CD4-positive, alpha-beta T cell treated with Interleukin-1 beta for 1 hour (primary cell): ENCODE measurements at places on chromosomes 13 and 19.

DNA sequence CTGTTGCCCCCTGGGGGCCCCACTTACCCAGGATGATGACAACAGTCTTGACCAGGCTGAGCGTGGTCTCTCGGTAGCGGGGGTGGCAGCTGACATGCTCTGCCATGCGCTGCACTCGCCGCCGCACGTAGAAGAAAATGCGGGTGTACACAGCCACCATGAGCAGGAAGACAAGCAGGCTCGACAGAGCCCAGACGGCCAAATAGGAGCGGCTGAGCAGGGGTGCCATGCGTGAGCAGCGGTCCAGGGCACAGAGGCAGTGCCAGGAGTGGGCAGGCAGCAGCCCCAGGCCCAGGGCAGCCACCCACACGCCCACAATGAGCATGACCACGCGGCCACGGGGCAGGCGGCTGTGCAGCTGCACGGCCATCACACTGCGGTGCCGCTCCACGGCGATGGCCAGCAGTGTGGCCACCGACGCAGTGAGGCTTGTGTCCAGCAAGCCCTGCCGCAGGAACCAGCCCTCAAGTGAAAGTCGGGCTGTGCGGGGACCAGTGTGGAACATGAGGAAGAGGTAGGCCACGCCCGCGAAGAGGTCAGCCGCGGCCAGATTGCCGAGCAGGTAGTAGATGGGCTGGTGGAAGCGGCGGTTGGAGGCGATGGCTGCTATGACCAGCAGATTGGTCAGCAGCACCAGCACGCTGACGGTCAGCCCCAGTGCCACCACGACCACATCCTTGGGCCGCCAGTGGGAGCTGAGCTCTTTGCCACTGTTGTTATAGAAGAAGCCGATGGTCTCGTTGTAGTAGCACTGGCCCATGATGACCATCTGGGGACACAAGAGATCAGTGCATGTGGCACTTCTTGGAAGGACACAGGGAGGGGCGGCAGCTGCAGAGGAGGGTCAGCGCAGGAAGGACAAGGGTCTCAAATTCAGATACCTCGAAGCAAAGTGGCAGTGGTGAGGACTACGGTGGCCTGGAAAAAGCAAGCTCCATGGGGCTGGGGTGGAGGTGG lies 1.2 kb downstream of the LPAR2 start:
- no peak for DNase-seq

- no peak for DNase-seq
These were observed 23.0 kb upstream of the PSG2 start for GRCh38 chr19:43105496-43105895.

GRCh38 chr13:79386125-79386826 lies 19.8 kb downstream of the RBM26 start:
- peak; percentile 34 for DNase-seq

DNA sequence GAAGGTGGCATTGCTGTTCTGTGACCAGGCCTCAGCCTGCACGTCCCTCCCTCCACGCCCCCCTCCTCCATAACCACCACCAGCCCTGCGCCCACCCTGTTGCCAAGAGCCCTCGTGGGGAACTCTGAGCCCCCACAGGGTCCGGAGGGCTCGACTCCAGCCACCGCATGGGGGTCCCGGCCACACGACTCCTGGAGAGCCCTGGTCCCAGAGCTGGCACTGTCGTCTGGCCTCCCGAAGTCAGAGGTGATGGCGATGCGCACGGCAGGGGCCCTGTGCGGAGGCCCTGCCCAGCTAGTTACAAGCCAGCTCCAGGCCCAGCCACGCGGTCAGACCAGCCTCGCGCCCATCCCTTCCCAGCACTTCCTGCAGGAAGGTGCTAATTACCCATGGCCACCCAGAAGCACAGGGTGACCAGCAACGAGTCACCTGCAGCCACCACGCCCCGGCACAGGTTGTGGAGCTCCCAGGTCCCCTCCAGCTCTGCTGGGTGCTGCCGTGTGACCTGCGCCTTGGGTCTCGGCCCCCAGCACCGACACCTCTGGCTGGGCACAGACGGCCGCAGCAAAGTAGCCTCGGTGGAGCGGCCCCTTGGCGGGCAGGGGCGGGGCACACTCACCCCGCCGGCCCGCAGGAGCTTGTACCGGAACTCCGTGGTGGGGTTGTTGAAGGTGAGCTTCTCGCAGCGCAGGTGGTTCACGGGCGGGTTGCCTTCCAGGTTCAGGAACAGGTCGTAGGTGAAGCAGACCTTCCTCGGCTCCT lies 49.6 kb downstream of the MLLT1 start:
- DNase-seq, result no peak

DNA sequence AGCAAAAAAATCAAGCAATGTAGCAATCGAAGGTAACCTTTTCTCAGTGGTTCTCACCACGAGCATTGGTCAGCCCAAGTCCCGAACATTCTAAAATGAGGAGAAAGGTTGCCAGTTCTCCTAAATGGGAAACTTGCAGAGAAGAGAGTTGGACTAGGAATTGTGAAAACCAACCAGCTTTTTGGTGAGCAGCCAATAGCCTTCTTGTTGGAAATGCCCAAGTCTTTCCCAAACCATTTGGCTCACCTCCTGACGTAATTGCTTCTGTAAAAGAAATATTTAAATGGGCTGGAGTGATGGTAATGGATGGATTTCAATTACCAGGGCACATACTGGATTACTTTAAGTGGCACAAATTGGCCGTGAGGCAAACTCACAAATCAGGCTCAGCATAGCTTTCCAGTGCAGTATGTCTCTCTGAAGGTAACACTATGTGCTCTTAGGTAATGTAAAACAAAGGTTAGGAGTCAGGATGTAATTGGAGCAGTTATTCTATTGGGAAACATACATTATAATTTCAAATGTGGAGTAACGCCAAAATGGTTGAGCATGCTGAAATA lies 423.2 kb downstream of the KLF5 start:
- DNase-seq, result no peak

DNA sequence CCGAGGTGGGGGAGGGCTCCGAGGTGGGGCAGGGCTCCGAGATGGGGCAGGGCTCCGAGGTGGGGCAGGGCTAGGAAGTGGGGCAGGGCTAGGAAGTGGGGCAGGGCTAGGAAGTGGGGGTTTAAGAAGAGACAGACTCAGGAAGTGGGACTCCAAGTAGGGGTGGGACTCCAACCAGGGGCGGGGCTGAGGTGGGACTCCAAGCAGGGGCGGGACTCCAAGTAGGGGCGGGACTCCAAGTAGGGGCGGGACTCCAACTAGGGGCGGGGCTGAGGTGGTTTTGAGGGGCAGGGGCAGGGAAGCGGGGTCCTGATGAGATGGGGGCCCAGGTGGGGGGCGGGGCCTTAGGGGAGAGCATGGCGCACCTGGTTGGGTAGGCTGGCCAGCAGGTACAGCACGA lies 13.6 kb downstream of the CFD start:
- DNase-seq, result peak; percentile 90

DNA sequence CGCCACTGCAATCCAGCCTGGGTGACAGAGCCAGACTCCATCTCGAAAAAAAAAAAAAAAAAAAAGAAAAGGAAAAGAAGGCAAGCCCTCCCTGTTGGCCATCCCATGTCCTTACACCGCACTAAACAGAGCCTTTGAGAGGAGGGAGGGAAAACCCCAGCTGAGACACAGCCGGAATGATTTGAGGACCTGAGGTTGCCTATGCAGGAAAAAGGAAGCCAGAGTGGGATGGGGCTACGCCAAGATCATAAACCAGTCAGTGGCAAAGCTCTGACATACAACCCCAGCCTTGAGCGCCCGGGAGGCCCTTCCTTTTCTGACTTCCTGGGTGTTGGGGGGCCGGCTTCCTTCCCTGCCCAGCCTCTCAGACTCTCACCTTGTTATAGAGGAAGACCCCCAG lies 12.5 kb upstream of the CHERP start:
- no peak for DNase-seq

DNA sequence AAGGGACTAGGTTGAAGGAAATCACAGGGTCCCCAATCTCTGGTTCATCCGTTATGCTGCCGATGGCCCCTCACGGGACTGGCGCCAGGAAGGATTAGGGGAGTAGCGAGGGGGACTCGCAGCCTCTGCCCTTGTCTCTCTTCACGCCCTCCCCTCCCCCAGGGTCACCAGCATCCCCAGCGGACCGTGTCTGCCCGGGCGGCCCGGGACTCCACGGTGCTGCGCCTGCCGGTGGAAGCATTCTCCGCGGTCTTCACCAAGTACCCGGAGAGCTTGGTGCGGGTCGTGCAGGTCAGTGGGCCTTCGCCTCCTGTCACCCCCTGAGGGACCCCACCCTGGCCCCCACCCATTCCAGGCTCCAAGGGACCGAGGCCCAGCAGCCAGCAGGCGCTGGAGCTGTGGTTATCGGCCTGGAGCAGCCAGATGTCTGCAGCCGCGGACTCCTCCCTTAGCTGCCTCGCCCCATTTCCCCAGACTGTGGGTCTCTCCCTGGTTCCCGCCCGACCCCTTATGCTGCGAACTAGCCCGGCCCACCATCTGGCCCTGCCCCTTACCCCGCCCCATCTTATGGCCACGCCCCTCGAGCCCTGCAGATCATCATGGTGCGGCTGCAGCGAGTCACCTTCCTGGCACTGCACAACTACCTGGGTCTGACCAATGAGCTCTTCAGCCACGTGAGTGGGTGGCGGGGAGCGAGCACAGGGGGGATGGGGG lies 5.4 kb downstream of the PNPLA6 start:
- no peak for DNase-seq

GRCh38 chr19:33988601-33989000 lies 183.7 kb upstream of the LSM14A start:
- DNase-seq, result no peak

GRCh38 chr13:74093691-74094090 lies 40.5 kb downstream of the KLF12 start:
- no peak for DNase-seq

DNA sequence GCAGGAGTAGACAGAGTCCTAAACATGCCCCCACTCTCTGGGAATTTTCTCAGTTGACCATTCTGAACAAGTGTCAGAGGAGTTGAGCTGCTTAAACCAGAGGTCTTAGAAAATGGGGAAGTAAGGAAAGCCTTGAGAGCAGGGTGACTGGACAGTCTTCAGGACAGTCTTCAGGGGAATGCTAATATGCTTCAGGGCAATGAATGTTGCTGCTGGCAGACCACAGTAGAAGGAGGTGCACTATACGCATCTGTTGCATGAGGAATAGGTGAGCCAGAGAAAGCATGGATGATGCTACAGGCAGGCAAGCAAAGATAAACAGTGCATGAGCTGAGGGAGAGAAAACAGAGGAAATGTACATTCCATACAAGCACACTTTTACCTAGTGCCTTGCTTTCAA lies 196.6 kb upstream of the GPR12 start:
- DNase-seq, result no peak

GRCh38 chr19:3108775-3109174 lies 14.6 kb downstream of the GNA11 start:
- DNase-seq, result peak; percentile 70

GRCh38 chr13:20514866-20515265 lies 10.8 kb downstream of the CRYL1 start:
- DNase-seq, result no peak

DNA sequence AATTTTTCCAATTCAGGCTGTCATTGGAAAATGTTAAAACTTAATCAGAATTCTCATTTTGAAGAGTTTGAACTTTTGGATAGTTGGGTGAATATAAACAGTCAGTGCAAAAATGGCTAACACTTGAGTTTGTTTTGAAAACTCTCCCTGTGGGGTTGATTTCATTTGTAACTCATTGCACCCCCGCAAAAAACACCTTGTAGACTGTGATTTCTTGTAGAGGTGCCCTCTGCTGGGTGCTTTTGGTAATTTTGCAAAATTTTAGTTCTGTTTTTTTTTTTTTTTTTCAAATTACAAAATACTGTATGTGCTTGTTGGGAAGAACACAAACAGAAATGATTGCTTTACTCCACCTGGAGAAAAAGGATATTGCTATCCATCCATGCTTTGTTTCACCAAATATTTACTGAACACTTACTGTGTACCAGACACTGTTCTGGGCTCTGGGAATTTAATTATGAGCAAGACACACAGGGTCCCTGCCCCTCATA lies 28.2 kb upstream of the GPI start:
- peak; percentile 63 for DNase-seq

- no peak for DNase-seq
These were observed 14.6 kb downstream of the ADGRE5 start for GRCh38 chr19:14395710-14396336.

GRCh38 chr19:5803752-5804515 lies 933 bp upstream of the NRTN start:
- peak; percentile 92 for DNase-seq

- no peak for DNase-seq
These were observed 41.8 kb upstream of the CD177 start for GRCh38 chr19:43311706-43312105.

- DNase-seq, result peak; percentile 26
These were observed 18.8 kb downstream of the RFX1 start for GRCh38 chr19:13987101-13987890.
